ENCODE measurements at places on chromosomes 5 and 9.

GRCh38 chr5:88426441-88426840 is 157.8 kb upstream of the TMEM161B start:
- no peak for DNase-seq

DNA sequence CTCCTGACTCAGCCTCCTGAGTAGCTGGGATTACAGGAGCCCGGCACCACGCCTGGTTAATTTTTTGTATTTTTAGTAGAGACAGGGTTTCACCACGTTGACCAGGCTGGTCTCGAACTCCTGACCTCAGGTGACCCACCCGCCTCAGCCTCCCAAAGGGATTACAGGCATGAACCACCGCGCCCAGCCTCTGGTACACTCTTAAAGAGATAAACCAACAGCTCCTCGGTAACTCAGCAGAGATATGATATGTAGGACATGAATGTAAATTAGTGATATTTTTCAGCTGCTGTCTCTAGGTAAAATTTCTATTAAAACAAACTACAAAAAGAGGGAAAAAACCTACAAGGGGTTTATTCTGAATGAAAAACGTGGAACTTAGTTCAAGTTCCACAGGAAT is 42.8 kb upstream of the HK3 start:
- no peak for DNase-seq

DNA sequence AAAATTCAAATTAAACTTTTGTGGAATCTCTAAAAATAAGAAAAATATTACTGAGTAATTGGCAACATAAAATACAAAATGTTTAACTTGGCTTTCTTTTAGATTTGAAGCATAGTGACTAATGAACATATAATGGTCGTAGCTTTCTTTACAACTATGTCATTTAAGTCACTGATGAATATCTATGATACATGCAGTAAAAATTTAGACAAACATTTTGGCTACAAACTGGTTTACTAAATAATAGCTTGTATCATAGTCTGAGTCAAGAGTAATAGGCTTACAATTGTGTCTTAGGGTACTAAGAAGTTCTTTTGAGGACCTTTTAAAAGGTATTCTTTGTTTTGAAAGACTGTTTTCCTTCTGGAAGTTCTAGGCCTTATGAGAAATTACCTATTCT is 2.0 kb upstream of the APC start:
- DNase-seq: no peak

- DNase-seq: no peak
Observed at GRCh38 chr5:13955896-13956295, 11.4 kb upstream of the DNAH5 start.

- no peak for DNase-seq
Observed at GRCh38 chr5:80760680-80761079, 105.9 kb upstream of the DHFR start.

DNA sequence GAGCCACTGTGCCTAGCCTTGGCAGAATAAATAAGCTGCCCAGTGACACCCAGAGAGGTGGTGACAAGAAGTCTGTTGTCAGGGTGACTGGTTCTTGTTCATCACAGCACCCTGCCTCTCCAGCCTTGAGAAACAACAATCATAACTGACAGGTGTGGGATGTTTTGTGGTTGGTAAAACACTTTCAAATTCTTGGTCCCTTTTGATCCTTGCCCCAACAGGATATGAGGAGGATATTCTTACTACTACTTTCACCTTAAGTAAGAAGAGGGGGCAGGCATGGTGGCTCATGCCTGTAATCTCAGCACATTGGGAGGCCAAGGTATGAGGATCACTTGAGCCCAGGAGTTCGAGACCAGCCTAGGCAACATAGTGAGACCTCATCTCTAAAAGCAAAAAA is 14.2 kb upstream of the FRRS1L start:
- no peak for DNase-seq

DNA sequence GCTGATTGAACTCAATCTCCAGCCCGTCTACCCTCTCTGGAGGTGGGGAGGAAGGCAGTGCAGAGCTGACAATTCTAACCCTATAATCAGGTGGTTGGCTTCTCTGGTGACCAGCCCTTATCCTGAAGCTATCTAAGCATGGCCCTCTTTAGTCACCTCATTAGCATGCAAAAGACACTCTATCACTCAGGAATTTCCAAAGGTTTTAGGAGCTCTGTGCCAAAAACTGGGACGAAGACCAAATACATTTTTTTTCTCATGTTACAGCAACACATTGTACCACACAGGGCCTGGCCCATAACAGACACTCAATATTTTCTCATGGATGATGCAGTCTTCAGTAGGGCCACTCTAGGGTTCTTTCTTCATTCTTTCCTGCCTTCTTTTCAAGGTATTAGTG is 118.8 kb upstream of the VLDLR start:
- no peak for DNase-seq

DNA sequence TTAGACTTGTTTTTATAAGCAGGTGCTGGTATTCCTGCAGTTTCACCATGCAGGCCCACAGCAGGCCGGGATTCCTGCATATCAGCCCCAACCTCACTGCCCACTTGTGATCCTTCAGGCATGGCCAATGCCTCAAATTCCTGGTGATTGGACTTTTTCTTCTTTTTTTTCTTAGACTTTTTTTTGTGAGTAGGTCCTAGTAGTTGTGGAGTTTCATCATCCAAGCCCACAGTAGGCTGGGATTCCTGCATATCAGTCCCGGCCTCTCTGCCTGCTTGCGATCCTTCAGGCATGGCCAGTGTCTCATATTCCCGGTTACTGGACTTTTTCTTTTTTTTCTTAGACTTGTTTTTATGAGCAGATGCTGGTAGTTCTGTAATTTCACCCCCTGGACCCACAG is 4.8 kb downstream of the TTF1 start:
- DNase-seq: no peak

GRCh38 chr9:19286634-19287188 is 56.2 kb downstream of the DENND4C start:
- no peak for DNase-seq

All from thoracic aorta (tissue), 2 donors.